ENCODE measurements at places on chromosomes 11 and 22.

DNA sequence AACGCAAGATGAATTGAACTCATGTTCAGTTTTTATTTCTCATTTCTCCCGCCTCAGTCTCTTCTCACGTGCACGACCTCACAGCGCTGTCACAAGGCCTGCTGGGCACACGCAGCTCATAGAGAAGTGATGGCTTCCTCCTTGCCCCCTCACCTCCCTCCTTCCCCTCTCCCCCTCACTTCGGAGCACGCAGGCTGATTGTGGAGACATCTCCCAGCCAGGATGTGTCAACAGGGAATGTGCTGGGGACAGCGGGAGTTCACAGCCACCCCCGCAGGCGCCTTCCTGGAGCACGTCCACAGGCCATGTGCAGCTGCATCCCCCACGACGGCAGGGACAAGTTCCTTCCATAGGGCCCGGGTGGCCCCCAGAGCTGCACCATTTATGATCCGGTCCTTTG is 29.1 kb upstream of the KRTAP5-6 start:
- no peak for DNase-seq

GRCh38 chr11:66011239-66011784 is 496 bp upstream of the CST6 start:
- DNase-seq = peak; percentile 78

DNA sequence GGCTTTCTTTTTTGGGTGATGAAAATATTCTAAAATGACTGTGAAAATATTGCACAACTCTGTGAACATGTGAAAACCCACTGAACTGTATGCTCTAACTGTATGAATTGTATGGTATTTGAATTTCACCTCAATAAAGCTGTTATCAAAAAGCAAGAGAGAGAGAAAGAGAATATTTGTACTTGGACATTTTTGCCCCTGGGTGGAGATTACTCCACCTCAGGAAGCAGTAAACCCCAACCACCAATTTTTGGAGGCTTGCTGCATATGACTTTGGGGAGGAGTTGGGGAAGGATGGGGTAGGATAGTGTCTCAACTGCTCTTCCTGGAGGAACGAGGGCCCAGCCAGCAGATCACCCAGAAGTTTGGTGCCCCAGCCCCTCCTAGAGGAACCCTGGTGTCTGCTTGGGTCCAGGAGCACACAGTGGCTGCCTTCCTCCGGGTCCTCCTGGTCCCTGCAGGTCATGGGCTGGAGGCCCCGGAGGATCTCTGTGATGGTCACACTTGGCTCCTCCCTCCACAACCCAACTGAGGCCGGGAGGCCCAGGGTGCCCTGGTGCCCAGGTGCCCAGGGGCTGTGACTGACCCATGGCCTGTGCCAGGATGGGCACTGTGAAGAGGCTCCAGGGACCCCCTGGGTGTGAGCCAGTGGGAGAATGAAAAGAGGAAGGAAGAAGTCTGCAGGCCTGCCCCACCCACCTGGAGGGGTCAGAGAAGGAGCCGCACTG is 15.3 kb upstream of the PICK1 start:
- no peak for DNase-seq

GRCh38 chr11:85844439-85845123 is 10.6 kb upstream of the CCDC83 start:
- peak; percentile 50 for DNase-seq

GRCh38 chr11:77215106-77215505 is 86.4 kb downstream of the GDPD4 start:
- DNase-seq = no peak

DNA sequence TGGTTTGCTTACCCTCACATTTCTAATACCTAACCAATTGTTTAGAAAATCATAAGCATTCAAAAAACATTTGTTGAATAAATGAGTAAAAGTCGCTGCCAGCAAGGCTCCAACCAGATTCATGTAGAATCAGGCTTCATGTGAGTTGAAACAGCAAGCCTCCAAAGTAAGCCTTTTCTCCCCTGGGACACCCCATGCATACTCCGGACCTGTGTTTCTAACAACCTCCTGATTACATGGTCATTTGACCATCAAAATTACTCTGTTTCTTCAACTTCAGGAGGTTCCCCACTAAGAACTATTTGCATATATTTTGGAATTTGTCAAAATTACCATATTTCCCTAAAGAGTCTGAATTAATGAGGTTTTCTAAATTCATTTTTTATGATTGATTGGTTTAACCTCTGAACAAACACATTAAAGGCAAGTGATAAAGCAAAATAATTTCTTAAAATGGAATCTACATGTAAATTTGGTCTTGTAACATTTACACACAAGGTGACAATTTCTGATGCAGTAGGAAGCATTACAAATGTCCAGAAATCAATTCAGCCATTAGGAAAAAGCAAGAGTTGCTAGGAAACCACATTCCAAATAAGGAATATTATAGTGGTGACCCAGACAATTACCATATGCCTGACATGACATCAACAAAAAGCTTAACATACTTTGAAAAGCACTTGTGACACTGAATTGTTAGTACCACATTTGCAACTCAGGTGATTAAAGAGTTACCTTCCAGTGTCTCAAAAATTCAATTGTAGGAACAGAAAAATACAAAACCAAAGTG is 252.6 kb downstream of the GUCY1A2 start:
- DNase-seq = no peak

DNA sequence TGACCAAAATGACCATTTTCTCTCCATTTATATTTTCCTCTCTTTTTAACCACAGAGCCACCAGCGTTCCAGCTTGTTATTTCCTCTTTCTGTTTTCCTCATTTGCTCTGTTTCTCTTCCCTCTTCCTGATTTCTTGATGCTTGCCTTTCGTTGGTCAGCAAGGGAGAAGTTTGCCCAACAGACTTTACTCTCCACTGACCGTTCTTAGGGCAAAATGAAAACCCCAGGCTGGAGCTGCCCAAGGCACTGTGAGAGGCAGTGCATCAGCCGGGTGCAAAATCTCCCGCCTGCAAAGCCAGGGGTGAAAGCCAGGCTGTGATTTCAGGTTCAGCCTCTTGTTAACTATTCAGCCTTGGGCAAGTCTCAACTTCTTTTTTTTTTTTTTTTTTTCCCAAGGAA is 26.1 kb upstream of the APLP2 start:
- DNase-seq = no peak

GRCh38 chr11:5420993-5421392 is 918 bp upstream of the OR51Q1 start:
- DNase-seq = no peak

- peak; percentile 95 for DNase-seq
These were observed 831.6 kb downstream of the KCNA4 start for GRCh38 chr11:29184939-29185890.

DNA sequence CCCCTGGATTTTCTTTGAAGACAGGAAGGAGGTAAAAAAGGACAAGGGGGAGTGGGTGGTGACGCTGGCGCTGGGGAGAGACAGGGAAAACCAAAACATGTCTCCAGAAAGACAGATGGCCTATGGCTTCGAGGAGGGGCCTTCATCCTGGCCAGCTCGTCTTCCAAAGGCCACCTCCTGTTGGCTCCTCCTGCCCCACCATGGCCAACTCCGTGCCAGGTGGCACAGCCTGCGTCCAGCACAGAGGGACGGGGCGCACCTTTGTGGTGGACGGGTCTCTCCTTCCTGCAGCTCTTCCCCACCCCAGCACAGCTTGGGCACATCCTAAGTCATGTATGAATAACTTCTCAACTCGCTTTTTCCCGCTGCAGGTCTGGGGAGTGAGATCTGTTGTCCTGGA is 22.7 kb downstream of the IGSF9B start:
- no peak for DNase-seq

GRCh38 chr11:62273789-62274275 is 3.9 kb downstream of the SCGB2A2 start:
- DNase-seq = no peak

DNA sequence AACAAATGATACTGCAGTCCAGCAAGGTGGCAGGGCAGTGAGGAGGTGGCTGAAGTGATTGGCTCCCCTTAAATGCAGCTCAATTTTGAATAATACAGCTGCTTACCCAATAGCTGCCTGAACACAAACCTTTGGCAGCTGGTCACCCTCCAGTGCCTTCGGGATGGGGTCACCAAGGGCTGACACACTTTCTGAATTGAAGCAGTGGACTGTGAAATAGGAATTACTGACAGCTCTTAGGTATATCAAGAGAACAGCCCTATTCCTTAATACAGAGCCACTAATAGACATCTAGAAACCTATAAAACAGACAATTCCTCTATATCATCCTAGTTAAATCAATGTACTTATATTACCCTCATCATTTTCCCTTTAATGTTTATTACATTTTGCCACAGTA is 474.2 kb upstream of the KIRREL3 start:
- no peak for DNase-seq

- DNase-seq = peak; percentile 37
These were observed 130.4 kb downstream of the C11orf87 start for GRCh38 chr11:109552376-109552775.

- DNase-seq = no peak
These were observed 406.5 kb upstream of the CHORDC1 start for GRCh38 chr11:90629229-90629806.

DNA sequence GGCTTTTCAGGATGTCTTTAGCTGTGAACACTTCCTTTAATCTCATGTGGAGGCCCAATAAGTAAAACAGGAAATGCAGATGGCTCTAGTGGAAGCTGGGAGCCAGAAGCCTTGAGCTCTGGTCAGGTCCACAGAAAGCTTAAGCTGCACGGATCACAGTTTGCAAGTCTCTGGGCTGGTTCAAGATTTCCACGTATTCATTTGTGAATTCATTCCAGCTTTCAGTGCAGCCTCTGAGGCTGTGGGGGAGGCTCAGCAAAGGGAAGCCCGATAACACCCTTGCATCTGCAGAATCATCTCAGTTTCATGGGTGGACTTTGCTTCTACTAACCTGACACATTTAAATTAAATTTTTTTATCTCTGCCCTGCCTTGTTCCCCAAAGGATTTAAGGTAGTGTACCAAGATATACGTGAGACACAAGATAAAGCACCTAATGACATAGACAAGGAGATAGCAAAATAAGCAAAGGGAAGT is 65.6 kb downstream of the ISX start:
- DNase-seq = no peak

- DNase-seq = no peak
These were observed 90.9 kb upstream of the IGLL5 start for GRCh38 chr22:22796724-22797123.

- peak; percentile 94 for DNase-seq
These were observed 406.8 kb downstream of the ETS1 start for GRCh38 chr11:128180441-128181087.

DNA sequence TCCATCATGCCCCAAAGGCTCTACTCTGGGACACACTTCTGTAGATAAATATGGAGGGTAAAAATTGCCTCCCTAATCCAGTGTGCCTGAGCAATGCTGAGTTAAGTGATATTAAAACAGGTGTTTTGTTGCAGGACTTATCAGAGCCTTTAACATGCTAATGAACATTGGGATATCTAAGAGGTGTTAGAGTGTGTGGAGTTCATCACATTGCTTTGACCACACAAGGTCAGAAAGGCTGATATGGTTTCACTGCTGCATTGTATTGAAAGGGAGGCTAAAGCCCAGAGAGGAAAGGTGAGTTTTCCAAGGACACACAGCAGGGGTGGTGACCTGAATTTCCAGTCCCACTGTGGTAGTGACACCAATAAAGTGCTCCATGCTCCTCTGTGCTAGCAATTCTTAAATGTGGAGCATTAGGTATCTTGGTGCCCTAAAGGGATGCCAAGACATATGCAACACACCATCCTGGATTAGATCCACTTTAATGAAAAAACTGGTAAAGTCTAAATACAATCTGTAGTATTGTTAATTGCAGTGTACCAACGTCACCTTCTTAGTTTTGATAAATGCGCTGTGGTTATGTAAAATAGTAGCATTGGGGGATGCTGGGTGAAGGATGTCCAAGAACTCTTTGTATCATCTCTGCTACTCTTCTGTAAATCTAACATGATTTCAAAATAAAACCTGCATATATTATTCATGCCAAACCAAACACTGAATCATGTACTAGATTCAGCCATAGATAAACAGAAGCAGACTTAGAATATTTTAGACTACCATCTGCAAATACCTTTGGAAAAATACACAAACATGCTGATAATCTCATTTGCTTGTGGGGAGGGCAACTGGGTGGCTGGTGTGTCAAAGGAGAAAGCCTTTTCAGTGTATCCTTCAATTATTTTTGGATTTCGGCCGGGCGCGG is 45.8 kb downstream of the MIAT start:
- peak; percentile 76 for DNase-seq

DNA sequence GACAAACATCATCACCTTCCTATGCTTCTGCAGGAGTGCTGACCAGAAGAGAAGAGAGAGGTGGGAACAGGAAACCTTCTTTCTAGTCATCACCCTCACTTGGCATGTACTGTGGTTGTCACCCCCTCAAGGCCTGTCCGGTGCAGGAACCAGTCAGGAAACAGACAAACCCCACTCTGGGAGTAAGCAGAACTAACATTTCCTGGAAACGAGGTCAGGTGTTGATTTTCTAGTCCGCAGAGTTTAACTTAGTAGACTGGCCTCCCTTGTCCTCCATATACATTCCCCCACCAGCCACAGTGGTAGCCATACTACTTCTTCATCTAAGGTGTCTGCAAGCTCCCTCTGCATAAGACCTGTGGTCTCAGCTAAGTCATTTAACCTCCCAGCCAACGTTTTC is 80.7 kb upstream of the NCAM1 start:
- DNase-seq = no peak

DNA sequence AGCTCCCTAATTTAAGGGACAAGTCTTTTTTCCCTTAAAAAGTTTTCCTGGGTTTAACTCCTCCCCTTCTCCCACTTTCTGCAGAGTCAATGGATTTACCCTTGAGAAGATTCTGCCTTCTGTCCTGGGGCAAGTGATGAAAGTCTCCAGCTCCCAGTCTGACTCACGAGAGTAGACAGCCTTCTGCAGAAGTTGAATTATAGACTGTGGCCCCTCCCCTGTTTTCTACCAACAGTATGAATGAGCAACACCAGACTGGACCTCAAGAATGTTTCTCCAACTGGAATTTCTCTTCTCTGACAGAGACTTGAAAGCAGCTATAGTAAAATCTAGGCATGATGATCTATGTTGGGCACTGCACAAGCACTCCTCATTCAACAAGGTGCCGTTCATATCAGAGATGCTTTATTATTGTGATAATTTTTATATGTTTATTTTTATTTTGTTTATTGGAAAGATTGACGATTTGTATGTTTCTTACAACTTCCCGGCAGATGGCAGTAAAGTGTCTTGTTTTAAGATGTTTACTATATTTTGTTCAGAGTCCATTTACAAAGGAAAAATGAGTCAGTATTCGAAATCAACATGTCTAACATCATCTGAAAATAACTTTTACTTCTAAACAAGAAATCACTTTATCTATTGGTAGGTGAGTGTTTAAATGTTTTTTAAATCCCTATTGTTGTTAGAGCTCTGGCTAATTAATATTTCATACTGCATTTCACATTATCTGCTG is 56.6 kb downstream of the LMO2 start:
- peak; percentile 86 for DNase-seq

GRCh38 chr11:85694385-85694980 is 8.5 kb upstream of the CCDC89 start:
- peak; percentile 74 for DNase-seq

DNA sequence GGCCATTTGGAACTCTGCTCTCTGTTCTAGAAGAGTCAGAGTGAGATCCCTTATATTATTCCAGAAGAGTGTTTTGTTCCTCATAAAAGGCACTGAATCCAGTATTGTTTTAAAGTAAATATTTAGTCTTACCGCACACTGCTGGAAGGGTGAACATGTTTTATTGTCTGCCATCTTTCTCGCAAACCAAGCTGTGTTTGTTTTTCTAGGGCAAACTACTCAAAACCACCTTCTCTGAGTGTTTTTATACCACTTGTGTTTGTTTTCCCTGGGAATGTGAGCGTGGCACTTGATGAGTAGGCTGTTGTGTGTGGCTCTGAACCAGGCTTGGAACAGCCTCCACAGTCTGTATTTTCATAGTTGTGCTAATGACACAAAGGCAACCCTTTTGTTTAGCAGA is 89.8 kb downstream of the DBX1 start:
- DNase-seq = peak; percentile 77

GRCh38 chr22:24379536-24379935 is 47.9 kb upstream of the ADORA2A start:
- peak; percentile 60 for DNase-seq
